ENCODE measurements at places on chromosomes 5 and 9.

DNA sequence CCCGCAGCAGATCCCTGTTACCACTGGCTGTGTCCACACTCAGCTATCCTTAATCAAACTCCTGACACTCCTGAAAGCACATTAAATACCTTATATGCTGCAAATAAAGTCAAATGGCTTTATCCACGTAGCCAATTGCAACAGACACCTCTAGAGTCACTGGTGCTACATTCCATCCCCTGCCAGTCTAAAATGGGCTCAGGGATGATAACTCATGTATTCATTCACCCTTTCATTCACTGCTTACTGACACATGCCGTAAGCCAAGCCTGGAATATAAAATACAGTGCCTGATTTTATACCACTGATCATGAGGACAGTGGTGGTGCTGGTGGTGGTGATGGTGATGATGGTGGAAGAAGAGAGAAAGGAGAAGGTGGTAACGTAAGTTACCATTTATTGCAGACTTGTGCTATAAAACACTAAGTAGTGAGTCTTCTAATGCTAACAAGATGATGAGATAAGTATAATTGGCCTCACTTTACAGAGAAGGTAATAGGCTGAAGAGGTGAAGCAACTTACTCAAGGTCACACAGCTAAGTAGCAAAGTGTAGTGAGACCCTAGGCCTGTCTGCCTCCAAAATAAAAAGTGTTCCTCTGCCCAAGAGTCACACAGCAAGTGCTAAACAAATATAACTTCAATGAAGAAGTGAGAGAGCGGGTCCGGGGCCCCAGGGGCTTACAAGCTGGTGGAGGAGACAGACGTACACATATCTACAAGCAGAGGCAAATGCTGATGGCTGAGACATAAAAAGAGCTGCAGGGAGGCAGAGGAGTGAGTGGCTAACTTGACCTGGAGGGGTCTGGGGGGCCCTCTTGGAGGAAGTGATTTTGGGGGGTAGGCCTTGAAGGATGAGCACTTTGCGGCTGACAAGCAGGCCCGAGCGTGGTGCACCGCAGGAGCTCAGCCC is 1.2 kb downstream of the TTLL11 start:
- peaks cover 7% of the 10 kb centered on the region for H3K36me3 ChIP-seq
- H3K27ac ChIP-seq: peak overlapping the region; percentile 87
- H3K4me1 ChIP-seq: peaks cover 35% of the 10 kb centered on the region
- H3K27me3 ChIP-seq: no peaks in the 10 kb centered on the region
- H3K4me3 ChIP-seq: peak overlapping the region; percentile 94

DNA sequence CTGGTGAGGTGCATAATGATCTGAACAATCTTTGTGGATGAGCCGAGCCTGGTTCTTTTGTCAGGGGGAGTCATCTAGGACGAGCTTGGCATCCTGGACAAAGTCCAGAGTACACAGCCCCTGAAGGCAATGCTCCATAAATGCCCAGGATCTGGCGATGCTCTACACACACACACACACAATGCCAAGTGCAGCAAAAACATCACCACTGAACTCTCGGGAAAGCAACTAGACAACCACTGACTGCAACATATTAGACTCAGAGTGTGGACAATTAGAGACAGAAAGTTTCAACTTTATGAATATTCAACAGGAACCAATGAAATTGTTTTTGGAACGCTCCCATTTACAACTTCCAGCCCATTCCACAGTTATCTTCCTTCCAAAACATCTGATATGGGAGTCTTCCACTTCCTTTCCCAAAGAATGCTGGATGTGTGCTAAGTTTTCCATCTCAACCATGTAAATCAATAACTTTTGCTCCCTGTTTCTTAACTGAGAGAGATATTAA is 227.6 kb upstream of the ANKRD55 start:
- DNase-seq: no peak
- H3K4me1 ChIP-seq: no peaks in the 10 kb centered on the region
- H3K4me3 ChIP-seq: no peak overlapping the region
- H3K27ac ChIP-seq: no peak overlapping the region
- no peaks in the 10 kb centered on the region for H3K36me3 ChIP-seq
- H3K27me3 ChIP-seq: peaks cover 24% of the 10 kb centered on the region

GRCh38 chr9:120436983-120437475 is 142.9 kb downstream of the CDK5RAP2 start:
- DNase-seq: no peak
- peaks cover 28% of the 10 kb centered on the region for H3K36me3 ChIP-seq
- no peak overlapping the region for H3K27ac ChIP-seq
- no peaks in the 10 kb centered on the region for H3K27me3 ChIP-seq
- peaks cover 8% of the 10 kb centered on the region for H3K4me1 ChIP-seq
- H3K4me3 ChIP-seq: no peak overlapping the region

GRCh38 chr5:150246835-150247234 is 42.7 kb downstream of the CAMK2A start:
- H3K27ac ChIP-seq: peak overlapping the region; percentile 83
- DNase-seq: no peak
- H3K4me1 ChIP-seq: no peaks in the 10 kb centered on the region
- H3K36me3 ChIP-seq: no peaks in the 10 kb centered on the region
- peaks cover 6% of the 10 kb centered on the region for H3K27me3 ChIP-seq
- no peak overlapping the region for H3K4me3 ChIP-seq

DNA sequence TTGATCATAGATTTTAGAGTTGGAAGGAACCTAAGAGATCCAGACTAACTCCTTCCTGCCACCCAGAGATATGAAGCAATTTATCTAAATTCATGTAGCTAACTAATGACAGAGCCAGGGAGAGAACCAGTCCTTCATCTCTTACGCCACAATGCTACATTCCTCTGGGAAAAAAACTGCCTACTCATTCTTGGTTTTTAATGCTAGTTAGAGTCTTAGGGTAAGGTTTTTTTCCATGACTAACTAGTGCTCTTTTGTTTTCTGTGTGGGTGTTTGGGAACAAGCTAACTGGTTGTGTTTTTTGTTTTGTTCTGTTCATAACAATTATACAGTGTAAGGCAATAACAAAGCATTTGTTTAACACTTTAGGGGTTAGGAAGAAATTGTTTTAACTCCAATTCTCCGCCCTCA is 52.4 kb downstream of the SLC44A1 start:
- no peak overlapping the region for H3K27ac ChIP-seq
- H3K4me1 ChIP-seq: peaks cover 1% of the 10 kb centered on the region
- H3K36me3 ChIP-seq: peaks cover 2% of the 10 kb centered on the region
- DNase-seq: no peak
- H3K4me3 ChIP-seq: no peak overlapping the region
- H3K27me3 ChIP-seq: no peaks in the 10 kb centered on the region

GRCh38 chr9:10548348-10548747 is 64.5 kb downstream of the PTPRD start:
- H3K36me3 ChIP-seq: no peaks in the 10 kb centered on the region
- no peak overlapping the region for H3K27ac ChIP-seq
- no peaks in the 10 kb centered on the region for H3K27me3 ChIP-seq
- no peak for DNase-seq
- H3K4me3 ChIP-seq: no peak overlapping the region
- no peaks in the 10 kb centered on the region for H3K4me1 ChIP-seq

- H3K4me1 ChIP-seq: no peaks in the 10 kb centered on the region
- H3K36me3 ChIP-seq: peaks cover 7% of the 10 kb centered on the region
Observed at GRCh38 chr5:58849921-58850667, 267.2 kb downstream of the RAB3C start.

DNA sequence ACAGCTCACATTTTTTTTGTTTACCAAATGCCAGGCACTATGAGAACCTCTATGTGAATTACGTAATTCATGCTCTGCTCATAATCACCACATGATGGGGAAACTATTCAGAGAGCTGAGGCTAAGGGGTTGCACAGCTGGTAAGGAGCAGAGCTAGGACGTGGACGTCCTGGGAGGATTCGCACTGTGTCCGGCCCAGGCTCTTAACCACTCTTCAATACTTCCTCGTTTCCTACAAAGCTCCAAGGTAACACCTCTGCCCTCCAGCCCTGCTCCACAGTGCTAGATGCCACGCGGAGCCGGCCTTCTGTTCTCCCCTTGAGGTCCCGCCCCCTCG is 8.7 kb downstream of the PHF19 start:
- H3K27ac ChIP-seq: peak overlapping the region; percentile 81
- no peaks in the 10 kb centered on the region for H3K27me3 ChIP-seq
- no peak for DNase-seq
- H3K4me1 ChIP-seq: peaks cover 15% of the 10 kb centered on the region

- no peak overlapping the region for H3K27ac ChIP-seq
- H3K27me3 ChIP-seq: no peaks in the 10 kb centered on the region
- peaks cover 2% of the 10 kb centered on the region for H3K4me1 ChIP-seq
Observed at GRCh38 chr9:97348871-97349270, 41.4 kb downstream of the CCDC180 start.

DNA sequence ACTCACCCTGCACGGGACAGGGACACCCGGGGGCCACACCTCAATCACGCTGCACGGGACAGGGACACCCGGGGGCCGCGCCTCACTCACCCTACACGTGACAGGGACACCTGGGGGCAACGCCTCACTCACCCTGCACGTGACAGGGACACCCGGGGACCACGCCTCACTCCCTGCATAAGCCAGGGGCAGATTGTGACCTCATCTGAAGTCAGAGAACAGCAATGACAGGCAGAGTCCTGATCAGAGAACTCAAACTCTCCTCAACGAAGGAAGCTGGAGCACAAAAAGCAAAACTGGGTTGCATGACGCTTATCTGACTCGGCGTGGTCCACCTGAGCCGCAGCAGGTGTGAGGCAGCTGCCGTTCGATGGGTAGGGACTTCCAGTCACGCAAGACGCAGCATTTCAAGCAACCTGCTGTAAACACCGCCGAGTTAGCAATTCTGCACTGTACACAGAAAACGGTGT is 3.2 kb downstream of the TERT start:
- DNase-seq: no peak
- no peak overlapping the region for H3K27ac ChIP-seq
- H3K36me3 ChIP-seq: no peaks in the 10 kb centered on the region

- no peaks in the 10 kb centered on the region for H3K27me3 ChIP-seq
- H3K27ac ChIP-seq: no peak overlapping the region
- H3K4me1 ChIP-seq: no peaks in the 10 kb centered on the region
- H3K36me3 ChIP-seq: peaks cover 3% of the 10 kb centered on the region
- H3K4me3 ChIP-seq: no peak overlapping the region
Observed at GRCh38 chr9:135770203-135770535, 68.2 kb downstream of the KCNT1 start.

DNA sequence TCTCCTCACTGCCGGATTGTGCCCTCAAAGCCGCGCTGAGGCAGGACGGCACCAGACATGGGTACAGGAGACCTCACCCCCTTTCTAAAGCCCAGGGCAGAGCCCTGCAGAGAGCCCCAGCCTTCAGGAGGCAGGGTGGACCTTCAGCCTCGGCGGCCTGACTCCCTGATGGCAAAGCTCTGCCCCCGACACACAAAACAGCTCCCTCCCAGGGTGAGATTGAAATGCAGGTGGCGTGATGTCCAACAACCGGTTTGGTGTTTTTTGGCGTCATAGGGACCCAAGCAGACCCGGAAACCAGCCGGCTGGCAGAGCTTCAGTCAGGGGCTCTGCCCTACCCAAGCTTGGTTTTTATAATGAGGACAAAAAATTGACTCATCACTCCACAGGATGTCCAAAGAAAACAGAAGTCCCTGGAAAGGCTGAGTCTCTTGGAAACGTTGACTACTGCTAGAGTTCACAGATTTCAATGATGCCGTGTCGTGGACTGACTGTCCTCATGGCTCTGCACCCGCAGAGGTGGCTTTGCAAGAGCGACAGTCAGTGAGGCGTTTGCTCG is 275.2 kb upstream of the IRX1 start:
- no peaks in the 10 kb centered on the region for H3K4me1 ChIP-seq
- no peak for DNase-seq
- H3K27ac ChIP-seq: no peak overlapping the region
- H3K4me3 ChIP-seq: no peak overlapping the region
- H3K27me3 ChIP-seq: no peaks in the 10 kb centered on the region
- H3K36me3 ChIP-seq: no peaks in the 10 kb centered on the region

DNA sequence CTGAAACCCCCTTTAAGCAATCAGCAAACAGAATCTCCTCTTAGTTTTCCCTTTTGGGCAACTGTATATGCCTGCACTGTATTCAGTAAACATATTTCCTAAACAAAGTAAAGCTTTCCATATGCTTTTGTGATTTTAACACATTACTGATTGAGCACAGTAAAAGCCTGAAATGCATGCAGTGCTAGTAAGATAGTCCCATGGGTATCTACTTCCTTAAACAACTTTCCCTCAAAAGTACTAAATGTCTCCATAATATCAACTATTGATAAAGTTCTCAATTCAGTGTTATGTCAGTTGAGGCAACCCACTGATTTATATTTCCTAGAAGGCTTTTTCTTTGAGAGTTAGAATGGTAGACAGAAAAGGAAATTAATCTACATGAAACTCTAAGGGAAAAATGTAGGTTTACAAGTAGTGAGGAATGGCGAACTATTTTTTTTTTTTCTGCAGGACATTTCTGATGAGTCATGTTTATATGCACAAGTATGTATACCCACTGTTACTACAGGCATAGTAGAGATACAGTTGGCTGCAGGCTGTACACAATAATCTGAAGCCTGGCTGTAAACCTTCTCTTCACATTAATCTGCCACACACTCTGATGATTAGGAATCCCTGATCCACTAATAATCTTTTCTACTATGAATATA is 31.2 kb upstream of the CEP120 start:
- no peaks in the 10 kb centered on the region for H3K4me1 ChIP-seq
- no peaks in the 10 kb centered on the region for H3K36me3 ChIP-seq
- DNase-seq: no peak
- no peak overlapping the region for H3K4me3 ChIP-seq

- no peaks in the 10 kb centered on the region for H3K27me3 ChIP-seq
- peaks cover 14% of the 10 kb centered on the region for H3K4me1 ChIP-seq
- peaks cover 65% of the 10 kb centered on the region for H3K36me3 ChIP-seq
Observed at GRCh38 chr5:148398698-148399121, 15.0 kb downstream of the FBXO38 start.

DNA sequence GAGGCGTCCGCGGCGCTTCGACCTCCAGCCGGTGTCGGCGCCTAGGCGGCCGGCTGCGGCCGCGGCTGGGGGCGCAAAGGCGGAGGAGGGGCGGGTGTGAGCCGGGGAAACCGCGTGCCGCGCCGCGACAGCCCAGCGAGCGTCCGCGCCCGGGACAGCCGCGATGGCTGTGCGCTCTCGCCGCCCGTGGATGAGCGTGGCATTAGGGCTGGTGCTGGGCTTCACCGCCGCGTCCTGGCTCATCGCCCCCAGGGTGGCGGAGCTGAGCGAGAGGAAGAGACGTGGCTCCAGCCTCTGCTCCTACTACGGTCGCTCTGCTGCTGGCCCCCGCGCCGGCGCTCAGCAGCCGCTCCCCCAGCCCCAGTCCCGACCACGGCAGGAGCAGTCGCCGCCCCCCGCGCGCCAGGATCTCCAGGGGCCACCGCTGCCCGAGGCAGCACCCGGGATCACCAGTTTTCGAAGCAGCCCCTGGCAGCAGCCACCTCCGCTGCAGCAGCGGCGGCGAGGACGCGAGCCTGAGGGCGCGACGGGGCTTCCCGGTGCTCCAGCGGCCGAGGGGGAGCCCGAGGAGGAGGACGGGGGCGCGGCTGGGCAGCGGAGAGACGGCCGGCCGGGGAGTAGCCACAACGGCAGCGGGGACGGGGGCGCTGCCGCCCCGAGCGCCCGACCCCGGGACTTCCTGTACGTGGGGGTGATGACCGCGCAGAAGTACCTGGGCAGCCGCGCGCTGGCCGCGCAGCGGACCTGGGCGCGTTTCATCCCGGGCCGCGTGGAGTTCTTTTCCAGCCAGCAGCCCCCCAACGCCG is 605 bp downstream of the CHSY3 start:
- no peak overlapping the region for H3K27ac ChIP-seq
- H3K4me3 ChIP-seq: peak overlapping the region; percentile 73
- H3K4me1 ChIP-seq: peaks cover 14% of the 10 kb centered on the region
- no peak for DNase-seq
- H3K36me3 ChIP-seq: no peaks in the 10 kb centered on the region

All from effector memory CD8-positive, alpha-beta T cell (primary cell).